ENCODE measurements at places on chromosomes 16 and 17.
A peak's percentile ranks its signal among the peaks of the same experiment; 100 is the strongest.

- no peak for DNase-seq
These were observed 12.8 kb upstream of the PAFAH1B1 start for GRCh38 chr17:2580661-2581060.

GRCh38 chr17:46822388-46822921 lies 4.0 kb upstream of the WNT3 start:
- peak; percentile 11 for DNase-seq

DNA sequence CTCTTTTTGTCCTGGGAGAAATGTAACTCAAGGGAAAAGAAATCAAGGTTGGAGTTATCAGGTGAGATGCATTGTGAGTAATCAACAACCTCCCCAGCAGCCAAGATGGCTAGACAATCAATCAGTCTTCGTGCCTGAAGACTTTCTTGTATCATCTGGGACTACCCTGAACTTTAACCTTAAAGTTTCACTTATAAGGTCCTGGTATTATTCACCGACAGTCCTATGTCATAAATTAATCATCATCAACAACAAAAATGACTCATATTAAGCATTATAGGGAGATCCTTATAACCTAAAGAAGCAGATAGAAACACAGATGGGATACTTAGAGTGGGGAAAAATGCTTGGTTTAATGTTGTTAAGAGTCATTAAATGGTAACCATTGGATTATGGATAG lies 7.7 kb upstream of the TEKT3 start:
- DNase-seq = no peak

- DNase-seq = no peak
These were observed 141.1 kb downstream of the MRM1 start for GRCh38 chr17:36742267-36743000.

GRCh38 chr17:51397361-51398127 lies 137.2 kb downstream of the UTP18 start:
- no peak for DNase-seq

DNA sequence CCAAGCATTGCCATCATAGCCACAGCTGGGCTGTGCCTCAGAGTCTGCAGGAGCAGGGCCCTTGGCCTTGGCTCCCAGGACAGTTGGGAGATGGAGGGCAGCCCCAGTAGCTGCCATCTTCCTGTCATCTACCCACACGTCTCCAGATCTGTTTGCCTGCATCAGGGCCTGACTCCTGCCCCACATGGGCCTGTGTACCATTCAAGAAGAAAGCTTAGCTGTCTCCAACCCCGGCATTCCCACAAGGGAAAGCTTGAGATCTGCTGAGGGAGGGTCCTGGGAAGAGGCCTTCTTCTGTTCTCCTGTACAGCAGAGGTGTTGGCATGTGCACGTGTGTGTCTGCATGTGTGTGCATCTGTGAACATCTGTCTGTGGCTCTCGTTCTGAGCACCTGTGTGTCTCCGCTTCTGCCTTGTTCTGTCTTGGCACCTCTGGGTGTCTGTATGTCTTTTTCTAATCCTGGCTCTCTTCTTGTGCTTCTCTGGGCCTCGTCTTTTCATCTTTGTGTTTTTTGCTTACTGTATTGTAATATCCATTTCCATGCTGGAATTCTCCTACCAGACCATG lies 122.2 kb downstream of the MRM1 start:
- DNase-seq = no peak

- DNase-seq = no peak
These were observed 1.5 kb upstream of the NUDT16L1 start for GRCh38 chr16:4691666-4692412.

- DNase-seq = no peak
These were observed 52.5 kb downstream of the SHCBP1 start for GRCh38 chr16:46568472-46569230.

DNA sequence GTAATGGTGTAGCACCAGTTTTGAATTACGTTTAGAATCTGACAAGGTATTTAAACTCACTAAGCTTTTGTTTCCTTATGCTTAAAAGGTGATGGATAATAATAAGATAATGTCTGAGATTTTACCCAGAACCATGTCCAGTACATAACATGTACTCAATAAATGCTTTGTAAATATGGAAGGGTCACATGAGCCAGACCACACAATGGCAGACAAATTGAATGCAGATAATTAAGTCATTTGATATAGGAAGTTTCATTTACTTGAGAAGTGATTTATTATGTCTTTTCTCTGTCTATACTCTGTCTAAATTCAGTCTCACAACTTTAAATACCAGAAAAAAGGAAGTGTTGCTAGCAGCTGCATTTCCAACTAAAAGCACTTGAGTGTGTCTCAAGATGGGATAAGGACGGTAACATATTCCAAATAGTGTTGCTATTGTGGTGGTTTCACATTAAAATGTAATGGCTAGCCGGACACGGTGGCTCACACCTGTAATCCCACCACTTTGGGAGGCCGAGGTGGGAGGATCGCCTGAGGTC lies 52.5 kb upstream of the DHX40 start:
- no peak for DNase-seq

DNA sequence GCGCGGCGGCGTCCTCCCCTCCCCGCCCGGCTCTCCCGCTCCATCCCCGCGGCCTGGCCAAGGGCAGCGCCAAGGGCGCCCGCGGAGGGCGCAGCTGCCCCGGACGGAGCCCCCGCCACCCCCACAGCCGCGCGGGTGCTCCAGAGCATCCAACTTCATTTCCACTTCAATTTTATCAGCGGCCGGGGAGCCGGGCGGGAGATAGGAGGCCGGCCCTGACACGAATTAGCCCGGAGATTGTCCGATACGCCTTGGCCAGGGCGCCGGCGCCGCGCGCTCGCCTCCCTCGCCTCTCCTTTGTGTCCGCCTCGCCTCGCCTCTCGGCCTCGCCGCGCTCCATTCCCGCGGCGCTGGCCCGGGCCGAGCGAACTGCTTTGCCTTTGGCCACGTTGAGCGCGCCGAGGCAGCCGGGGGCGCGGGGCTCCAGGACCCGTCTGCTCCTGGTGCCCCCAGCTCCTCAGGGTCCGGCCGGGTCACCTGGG lies 129.1 kb upstream of the LHX1 start:
- peak; percentile 67 for DNase-seq

DNA sequence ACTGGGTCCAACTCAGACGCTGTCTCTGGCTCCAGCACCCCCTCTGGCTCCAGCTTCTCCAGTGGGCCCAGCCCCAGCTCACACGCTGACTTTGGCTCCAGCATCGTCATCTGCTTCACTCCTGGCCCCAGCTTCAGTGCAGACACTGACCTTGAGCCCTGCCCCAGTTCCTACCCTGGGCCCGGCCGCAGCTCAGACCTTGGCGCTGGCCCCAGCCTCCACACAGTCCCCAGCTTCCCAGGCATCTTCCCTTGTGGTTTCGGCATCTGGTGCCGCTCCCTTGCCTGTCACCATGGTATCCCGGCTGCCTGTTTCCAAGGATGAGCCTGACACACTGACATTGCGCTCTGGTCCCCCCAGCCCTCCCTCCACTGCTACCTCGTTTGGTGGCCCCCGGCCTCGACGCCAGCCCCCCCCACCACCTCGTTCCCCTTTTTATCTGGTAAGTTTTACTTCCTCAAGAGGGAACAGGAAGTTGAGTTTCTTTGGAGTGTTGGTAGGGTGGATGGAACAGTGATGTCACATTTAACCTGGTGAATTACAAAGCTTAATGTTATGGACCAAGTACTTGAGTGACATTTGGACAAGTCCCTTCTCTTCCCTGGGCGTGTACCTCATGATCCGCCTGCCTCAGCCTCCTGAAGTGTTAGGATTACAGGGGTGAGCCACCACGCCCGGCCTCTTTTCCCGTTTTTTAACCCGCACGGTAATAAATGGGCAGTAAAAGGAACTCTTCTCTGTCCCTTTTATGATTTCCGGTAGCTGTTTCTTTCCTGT lies 23.4 kb upstream of the PHKG2 start:
- no peak for DNase-seq

DNA sequence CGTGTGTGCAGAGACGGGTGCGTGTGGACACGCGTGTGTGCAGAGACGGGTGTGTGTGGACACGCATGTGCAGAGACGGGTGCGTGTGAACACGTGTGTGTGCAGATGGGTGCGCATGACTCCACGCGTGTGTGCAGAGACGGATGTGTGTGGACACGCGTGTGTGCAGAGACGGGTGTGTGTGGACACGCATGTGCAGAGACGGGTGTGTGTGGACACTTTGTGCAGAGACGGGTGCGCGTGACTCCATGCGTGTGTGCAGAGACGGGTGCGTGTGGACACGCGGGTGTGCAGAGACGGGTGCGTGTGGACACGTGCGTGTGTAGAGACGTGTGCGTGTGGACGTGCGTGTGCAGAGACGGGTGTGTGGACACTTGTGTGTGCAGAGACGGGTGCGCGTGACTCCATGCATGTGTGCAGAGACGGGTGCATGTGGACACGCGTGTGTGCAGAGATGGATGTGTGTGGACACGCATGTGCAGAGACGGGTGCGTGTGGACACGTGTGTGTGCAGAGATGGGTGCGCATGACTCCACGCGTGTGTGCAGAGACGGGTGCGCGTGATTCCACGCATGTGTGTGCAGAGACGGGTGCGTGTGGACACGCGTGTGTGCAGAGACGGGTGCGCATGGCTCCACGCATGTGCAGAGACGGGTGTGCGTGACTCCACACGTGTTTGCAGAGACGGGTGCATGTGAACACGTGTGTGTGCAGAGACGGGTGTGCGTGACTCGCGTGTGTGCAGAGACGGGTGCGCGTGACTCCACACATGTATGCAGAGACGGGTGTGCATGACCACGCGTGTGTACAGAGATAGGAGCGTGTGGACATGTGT lies 1.6 kb upstream of the CD7 start:
- DNase-seq = no peak

- no peak for DNase-seq
These were observed 12.5 kb downstream of the C17orf78 start for GRCh38 chr17:37388266-37388665.

- no peak for DNase-seq
These were observed 4.9 kb upstream of the ANKFN1 start for GRCh38 chr17:56148333-56148732.

- no peak for DNase-seq
These were observed 32.8 kb downstream of the HIC1 start for GRCh38 chr17:2087597-2088211.

DNA sequence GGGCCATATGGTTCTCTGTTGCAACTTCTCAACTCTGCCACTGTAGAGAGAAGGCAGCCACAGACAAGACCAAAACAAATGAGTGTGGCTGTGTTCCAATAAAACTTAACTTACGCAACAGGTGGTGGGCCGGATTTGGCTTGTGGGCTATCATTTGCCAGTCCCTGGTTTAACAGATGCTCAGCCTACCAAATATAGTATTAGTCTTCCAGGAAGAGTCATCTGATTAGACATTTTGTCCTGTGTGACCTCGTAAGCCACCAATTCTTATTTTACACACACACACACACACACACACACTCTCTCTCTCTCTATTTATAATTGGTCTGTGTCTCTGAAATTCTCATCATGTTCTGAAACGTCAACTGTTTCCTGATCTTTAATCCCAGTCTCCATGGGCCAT lies 245.9 kb downstream of the XYLT1 start:
- no peak for DNase-seq

- DNase-seq = no peak
These were observed 11.7 kb downstream of the ERN1 start for GRCh38 chr17:64117981-64118979.

DNA sequence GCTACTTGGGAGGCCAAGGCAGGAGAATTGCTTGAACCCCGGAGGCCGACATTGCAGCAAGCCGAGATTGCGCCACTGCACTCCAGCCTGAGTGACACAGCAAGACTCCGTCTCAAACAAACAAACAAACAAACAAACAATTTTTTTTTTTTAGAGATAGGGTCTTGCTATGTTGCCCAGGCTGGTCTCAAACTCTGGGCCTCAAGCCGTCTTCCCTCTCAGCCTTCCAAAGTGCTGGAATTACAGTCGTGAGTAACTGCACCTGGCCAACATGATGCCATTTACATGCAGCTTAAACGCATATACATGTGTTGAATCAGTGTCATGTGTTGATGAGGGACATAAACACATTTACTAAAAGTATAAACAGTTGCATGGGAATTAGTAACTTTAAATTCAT lies 2.0 kb upstream of the SLFN5 start:
- DNase-seq = no peak

DNA sequence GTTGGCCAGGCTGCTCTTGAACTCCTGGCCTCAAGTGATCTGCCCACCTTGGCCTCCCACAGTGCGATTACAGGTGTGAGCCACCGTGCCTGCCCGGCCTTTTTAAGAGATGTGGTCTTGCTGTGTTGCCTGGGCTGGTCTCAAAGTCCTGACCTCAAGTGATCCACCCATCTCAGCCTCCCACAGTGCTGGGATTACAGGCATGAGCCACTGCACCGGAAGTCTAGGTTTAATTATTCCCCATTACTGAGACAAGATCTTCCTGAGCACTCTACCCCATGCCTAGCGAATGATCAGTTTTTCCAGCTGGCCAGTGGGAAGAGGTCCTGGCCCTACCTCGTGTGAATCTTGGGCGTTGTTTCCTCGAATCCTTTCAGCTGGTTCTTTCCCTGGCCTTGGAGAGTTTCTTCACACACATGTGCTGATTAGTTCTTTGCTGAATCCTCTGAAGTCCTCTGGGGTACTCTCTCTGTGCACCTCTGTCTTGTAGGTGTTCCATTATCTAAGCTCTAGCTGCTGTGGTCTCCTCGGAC lies 18.9 kb downstream of the C16orf54 start:
- no peak for DNase-seq

GRCh38 chr16:4247460-4247784 lies 5.5 kb upstream of the SRL start:
- no peak for DNase-seq

GRCh38 chr16:75481475-75481874 lies 13.8 kb downstream of the CHST6 start:
- no peak for DNase-seq

DNA sequence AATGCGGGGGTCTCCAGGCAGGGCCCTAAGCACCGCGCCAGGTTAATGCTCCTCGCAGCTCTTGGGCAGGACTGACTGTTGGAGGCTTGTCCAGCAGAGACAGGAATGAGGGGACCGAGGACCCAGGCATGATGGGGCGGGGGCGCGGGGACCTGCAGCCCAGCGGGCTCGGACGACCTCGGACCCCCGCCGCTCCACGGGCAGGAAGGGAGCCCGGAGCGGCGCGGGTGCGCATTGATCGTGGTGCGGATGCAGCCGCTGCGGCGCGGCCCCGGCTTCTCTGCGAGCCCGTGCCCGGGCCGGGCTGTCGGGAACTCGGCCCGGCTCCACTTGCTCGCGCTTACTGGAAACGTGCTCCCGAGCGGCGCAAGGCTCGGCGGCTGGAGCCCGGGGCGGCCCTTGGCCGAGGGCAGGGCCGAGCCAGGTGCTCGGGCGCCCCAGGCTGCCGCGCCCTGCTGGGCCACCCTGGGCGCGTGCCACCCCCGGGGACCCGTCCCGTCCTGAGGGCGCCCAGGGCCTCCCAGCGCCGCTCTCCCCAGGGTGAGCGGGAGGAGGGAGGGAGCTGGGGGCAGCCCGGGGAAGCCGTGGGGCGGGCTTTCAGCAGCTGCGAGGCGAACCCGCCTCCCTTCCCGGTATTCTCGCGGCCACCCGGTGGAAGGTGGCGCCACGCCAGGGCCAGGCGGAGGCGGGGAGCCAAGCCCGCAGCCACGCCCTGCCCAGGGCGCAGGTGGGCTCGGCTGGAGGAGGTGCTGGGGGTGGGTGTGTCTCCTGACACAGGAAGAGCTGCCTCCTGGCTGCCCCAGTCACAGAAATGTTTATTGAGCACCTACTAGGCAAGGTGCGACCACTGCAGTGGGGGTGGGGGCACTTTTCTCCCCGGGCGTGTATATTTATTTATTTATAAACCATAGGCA lies 45.9 kb downstream of the SOCS3 start:
- peak; percentile 69 for DNase-seq

- DNase-seq = peak; percentile 33
These were observed 787 bp downstream of the PRKAR1A start for GRCh38 chr17:68512960-68513474.
